ENCODE measurements at places on chromosomes 2 and 18.

DNA sequence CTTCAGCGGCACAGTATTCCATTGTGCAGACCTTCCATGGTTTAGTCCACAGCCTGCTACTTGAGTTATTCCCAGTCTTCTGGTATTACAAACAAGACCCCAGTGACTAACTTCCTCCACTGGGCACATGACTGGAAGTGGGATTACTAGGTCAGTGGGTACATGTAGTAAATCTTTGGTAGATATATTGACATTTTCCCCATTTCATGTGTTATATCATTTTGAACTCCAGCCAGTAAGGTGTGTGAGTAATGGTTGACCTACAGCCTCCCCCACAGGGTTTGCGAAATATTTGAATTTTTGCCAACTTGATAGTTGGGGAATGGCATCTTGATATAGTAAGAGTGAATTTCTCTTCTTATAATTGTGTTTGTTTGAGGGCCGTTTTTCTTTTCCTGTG is 58.8 kb downstream of the RNF144A start:
- DNase-seq = no peak

GRCh38 chr2:43183743-43184142 is 42.7 kb downstream of the ZFP36L2 start:
- no peak for DNase-seq

DNA sequence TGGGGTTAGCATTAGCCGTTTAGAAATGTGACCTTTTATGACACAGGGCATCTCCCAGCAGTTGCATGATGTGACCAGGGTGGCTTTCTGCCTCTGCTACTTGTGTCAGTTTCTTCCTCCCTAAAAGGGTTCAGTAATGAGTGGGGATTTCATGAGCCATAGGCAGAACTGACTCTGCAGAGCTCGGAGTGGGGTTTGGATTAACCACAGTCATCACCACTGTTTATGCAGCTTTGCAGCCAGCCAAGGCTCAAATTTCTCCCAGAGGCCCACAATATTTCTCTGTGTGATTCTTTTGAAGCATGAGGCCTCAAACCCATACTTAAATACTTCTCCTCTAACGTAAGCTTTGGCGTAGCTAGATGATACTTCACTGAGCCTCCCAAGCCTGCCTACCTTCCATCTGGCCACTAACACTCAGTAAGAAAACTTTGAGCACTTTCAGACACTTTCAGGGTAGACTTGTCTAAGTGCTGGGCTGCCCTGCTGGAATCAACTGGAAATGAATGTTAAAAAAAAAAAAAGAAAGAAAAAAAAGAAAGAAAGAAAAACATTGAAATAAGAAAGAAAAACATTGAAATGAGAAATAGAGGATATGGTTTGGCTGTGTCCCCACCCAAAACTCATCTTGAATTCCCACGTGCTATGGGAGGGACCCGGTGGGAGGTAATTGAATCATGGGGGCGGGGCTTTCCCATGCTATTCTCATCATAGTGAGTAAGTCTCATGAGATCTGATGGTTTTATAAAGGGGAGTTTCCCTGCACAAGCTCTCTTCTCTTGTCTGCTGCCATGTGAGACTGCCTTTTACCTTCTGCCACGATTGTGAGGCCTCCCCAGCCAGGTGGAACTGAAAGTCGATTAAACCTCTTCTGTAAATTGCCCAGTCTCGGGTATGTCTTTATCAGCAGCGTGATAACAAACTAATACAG is 11.5 kb upstream of the LAPTM4A start:
- no peak for DNase-seq

DNA sequence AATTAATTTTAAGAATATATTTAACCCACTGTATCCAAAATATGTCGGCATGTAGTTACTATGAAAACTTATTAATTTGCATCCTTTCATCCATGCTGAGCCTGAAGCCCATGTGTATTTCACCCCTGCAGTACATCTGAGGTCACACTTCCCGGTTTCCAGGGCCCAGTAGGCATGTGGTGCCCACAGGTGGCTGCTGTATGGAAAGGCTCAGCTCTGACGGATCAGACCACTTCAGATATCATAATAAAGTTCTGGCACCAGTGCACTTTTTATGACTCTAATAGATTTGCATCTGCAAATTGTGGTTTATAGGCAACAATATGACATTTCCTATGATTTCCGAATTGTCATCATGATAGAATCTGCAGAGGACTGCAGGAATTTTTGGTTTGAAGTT is 22.5 kb downstream of the SH3RF3 start:
- no peak for DNase-seq

- no peak for DNase-seq
Observed at GRCh38 chr2:64463781-64464180, 9.8 kb downstream of the LGALSL start.

DNA sequence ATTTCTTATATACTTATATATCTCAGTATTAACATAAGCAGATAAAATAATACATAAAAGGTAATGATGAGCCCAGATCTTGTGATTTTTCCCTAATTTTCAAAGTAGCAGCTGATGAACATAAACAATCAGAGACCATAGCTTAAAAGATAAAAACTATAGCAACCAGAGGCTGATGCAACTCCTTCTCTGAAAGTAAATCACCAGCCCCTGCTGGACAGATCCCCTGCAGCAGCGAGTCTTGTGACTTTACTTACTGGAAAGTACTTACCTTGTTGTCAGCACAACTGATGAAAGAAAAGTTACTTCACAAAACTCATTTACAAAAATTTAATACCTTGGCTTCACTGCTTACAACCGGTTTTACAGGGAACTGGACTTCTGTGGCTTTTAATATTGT is 67.3 kb downstream of the GORASP2 start:
- DNase-seq = no peak

- DNase-seq = no peak
Observed at GRCh38 chr2:138107288-138107687, 143.0 kb downstream of the HNMT start.
